ENCODE measurements at places on chromosomes 6 and 20. TPM values are rescaled to one million over a fixed set of nuclear protein-coding genes. Genes with fewer than 3 reads are reported as not detected.

The LAMA2 gene
- 0.22 TPM for total RNA-seq

The SDCBP2 gene
- total RNA-seq, result 14.4 TPM

The PI16 gene
- total RNA-seq, result 0.07 TPM

The PKIG gene
- total RNA-seq, result 49.2 TPM

The FAM83B gene
- 0.07 TPM for total RNA-seq

The DBNDD2 gene
- total RNA-seq, result 7.7 TPM

The NNAT gene
- not detected for total RNA-seq
